ENCODE measurements at places on chromosomes 16 and 17. TPM values are rescaled to one million over a fixed set of nuclear protein-coding genes. Genes with fewer than 3 reads are reported as not detected.
A peak's percentile ranks its signal among the peaks of the same experiment; 100 is the strongest.

Gene LAT
- 5.7 TPM for total RNA-seq

Gene CCL23
- total RNA-seq: 7.4 TPM

GRCh38 chr17:5499476-5500231 lies 13.3 kb downstream of the MIS12 start:
- no peaks in the 10 kb centered on the region for H3K4me1 ChIP-seq
- no peak overlapping the region for H3K27ac ChIP-seq
- DNase-seq: no peak
- peak overlapping the region; percentile 43 for H3K4me3 ChIP-seq
- H3K36me3 ChIP-seq: no peaks in the 10 kb centered on the region
- no peaks in the 10 kb centered on the region for H3K27me3 ChIP-seq

DNA sequence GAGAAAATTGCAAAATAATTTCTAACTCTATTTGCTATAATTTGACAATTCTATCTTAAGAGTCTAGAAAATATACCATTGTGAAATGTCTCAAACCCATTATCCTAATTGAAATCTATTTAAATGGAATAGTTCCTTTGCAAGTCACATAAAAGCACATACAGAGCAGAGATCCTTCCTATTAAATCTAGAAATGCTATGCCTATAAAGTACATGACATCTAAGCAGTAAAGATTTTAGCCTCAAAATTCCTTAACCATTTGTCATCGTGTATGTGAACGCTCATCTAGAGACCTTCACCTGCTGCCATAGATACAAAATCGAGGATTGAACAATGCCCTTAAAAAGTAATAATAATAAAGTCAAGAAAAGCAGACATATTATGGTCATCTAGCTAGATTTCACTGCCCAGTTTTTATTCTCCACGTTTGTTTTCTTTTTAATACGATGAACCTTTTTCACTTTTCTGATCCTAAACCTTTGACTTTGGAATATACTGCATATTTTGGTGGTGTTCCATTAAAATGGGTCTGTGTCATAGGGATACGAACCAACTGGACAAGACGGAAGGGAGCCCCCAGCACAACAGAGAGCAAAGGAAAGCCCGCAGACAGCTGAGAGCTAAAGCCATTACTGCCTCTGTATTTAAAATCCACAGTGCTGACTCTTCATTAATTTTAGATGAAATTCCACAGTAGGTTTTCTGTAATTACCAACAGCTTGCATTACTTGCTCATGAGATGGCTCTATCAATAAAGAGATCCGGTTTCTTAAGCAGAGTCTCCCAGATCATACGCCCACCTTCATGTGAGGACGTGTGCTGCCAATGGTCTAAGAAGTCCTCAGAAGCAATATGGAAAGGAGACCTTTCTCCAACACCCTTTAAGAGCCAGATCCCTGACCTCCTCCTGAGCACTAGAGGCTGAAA lies 17.6 kb downstream of the TEX2 start:
- H3K4me1 ChIP-seq: peaks cover 2% of the 10 kb centered on the region
- no peak for DNase-seq
- no peaks in the 10 kb centered on the region for H3K36me3 ChIP-seq
- no peaks in the 10 kb centered on the region for H3K27me3 ChIP-seq
- no peak overlapping the region for H3K27ac ChIP-seq
- no peak overlapping the region for H3K4me3 ChIP-seq

- H3K4me3 ChIP-seq: no peak overlapping the region
- no peaks in the 10 kb centered on the region for H3K27me3 ChIP-seq
- H3K4me1 ChIP-seq: no peaks in the 10 kb centered on the region
- H3K27ac ChIP-seq: no peak overlapping the region
Observed at GRCh38 chr17:67111808-67112207, 67.5 kb downstream of the CACNG1 start.

DNA sequence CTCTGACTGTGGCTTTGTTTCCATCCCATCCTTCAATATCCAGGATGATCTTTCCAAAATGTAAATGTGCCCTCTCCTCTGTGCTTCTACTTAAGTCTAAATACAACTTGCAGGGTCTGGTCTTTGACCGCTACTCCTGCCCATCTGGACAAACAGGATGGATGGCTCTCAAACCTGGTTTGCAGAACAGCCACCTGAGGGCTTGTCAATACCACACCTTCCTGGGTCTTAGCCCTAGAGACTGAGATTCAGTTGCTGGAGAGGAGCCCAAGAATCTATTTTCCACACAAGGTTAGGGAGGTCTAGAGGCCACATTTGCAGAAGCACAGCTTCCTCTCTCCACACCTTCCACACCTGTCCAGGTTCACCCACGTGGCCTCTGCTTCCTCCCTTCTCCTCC lies 1.9 kb upstream of the GRB7 start:
- H3K27me3 ChIP-seq: no peaks in the 10 kb centered on the region
- no peak overlapping the region for H3K4me3 ChIP-seq
- no peaks in the 10 kb centered on the region for H3K36me3 ChIP-seq
- no peak overlapping the region for H3K27ac ChIP-seq
- DNase-seq: no peak

GRCh38 chr16:22763437-22764080 lies 50.4 kb upstream of the HS3ST2 start:
- no peak overlapping the region for H3K4me3 ChIP-seq
- H3K27me3 ChIP-seq: no peaks in the 10 kb centered on the region
- H3K4me1 ChIP-seq: no peaks in the 10 kb centered on the region
- H3K27ac ChIP-seq: no peak overlapping the region
- no peaks in the 10 kb centered on the region for H3K36me3 ChIP-seq
- DNase-seq: no peak

GRCh38 chr17:17696085-17696484 lies 14.8 kb downstream of the RAI1 start:
- H3K27me3 ChIP-seq: no peaks in the 10 kb centered on the region
- no peaks in the 10 kb centered on the region for H3K36me3 ChIP-seq
- H3K27ac ChIP-seq: peak overlapping the region; percentile 96
- no peak overlapping the region for H3K4me3 ChIP-seq

DNA sequence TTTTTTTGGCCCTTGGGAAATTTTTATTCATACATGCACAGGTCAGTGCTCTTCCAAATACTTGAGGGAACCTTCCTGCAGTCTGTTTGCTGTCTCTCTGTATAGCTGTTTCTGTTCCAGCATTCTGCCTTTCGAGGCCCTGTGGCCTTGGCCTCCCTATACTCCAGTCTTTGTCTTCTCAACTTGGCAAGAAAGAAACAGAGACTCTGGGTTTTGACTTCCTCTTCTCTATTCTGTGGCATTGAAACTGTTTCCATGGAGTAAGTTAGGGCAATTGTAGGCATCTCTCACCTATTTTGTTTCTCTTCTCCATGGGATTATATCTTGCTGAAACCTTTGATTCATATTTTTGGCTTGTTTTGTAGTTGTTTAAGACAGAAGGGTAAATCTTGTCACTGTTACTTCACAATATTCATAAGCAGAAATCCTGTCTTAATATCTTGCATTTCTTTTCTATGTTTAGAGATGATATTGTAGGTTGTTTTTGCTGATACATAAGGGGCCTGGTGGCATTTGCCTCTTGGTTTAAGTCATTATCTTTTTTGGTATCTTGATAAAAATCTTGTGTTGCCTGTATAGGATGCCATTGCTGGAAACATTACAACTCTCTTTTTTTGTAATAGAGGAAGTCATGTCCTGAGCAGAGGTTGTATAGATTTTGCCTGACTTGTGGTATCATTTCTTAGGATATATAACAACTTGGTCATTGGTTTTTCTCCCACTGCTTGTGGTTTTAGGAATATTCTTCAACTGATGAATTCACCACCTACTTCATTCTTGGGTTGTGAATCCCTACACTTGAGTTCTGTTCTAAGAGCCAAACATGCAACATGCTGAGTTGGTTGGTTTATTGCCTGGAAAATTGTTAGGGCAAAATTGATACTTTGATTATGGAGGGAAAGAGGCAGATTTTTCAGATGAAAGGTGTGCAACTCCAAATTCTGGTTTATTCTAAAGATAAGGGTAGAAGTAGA lies 168.6 kb downstream of the FTO start:
- H3K27me3 ChIP-seq: no peaks in the 10 kb centered on the region
- H3K27ac ChIP-seq: no peak overlapping the region
- no peaks in the 10 kb centered on the region for H3K36me3 ChIP-seq

- no peaks in the 10 kb centered on the region for H3K27me3 ChIP-seq
- H3K4me1 ChIP-seq: no peaks in the 10 kb centered on the region
- H3K36me3 ChIP-seq: no peaks in the 10 kb centered on the region
Observed at GRCh38 chr17:64938290-64938689, 19.0 kb upstream of the LRRC37A3 start.

Gene STH
- total RNA-seq: not detected

GRCh38 chr16:53899431-53899830 lies 195.5 kb downstream of the FTO start:
- H3K36me3 ChIP-seq: no peaks in the 10 kb centered on the region
- H3K4me3 ChIP-seq: no peak overlapping the region
- DNase-seq: no peak
- no peaks in the 10 kb centered on the region for H3K27me3 ChIP-seq

DNA sequence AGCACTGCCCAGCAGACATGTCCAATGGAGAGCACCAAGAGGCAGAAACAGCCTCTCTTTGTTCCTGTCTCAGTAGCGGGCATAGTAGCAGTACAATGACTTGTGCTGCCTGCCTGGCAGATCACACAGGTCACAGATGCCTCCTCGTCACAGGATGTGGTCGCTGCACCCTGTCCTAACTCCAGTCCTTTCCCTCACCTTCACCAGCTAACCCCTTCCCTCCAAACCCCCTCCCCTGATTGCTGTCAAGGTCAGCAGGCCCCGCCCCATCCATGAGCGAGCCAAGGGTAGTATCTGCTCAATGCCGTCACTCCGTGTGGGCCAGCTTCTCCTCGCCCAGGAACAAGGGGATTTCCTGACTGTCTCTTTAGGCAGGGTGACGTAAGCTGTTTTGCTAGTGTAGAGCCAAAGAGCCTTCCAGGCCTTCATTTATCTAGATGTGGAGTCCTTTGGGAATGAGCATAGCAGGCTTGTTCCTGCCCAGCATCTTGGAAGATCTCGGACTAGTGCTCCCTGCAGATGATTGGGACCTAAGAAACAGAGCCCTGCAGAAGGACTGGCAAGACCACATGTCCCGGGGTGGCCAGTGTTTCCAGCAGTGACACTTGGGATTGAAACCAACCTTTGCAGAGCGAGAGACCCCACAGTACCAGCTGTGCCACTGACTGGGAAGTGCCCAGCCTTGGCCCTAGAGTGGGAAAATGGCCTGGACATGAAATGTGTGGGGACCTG lies 75.9 kb upstream of the TNRC6C start:
- no peak for DNase-seq
- no peaks in the 10 kb centered on the region for H3K27me3 ChIP-seq
- no peaks in the 10 kb centered on the region for H3K4me1 ChIP-seq
- no peaks in the 10 kb centered on the region for H3K36me3 ChIP-seq
- no peak overlapping the region for H3K4me3 ChIP-seq

GRCh38 chr16:76656994-76657393 lies 379.8 kb downstream of the CNTNAP4 start:
- H3K4me3 ChIP-seq: no peak overlapping the region
- no peak for DNase-seq
- no peaks in the 10 kb centered on the region for H3K27me3 ChIP-seq
- no peaks in the 10 kb centered on the region for H3K36me3 ChIP-seq

DNA sequence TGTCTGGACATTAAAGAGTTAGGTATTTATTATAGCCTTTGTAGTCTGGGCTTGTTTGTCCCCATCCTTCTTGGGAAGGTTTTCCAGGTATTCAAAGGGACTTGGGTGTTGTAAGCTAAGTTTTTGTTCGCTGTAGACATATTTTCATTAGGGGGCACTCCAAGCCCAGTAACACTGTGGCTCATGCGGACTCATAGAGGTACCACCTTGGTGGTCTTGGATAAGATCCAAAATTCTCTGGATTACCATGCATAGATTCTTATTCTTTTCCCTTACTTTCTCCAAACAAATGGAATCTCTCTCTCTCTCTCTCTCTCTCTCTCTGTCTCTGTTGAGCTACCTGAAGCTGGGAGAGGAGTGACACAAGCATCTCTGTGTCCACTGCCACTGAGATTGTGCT lies 48.9 kb downstream of the ERCC4 start:
- H3K27ac ChIP-seq: no peak overlapping the region
- no peaks in the 10 kb centered on the region for H3K27me3 ChIP-seq
- H3K36me3 ChIP-seq: no peaks in the 10 kb centered on the region

- H3K27ac ChIP-seq: no peak within 1 kb of the TSS
- no peaks in the 10 kb centered on the region for H3K36me3 ChIP-seq
- H3K27me3 ChIP-seq: no peaks in the 10 kb centered on the region
- H3K4me1 ChIP-seq: no peaks in the 10 kb centered on the region
- no peak for DNase-seq
Observed at GRCh38 chr17:10803830-10804475, at the start of gene TMEM238L. Gene TMEM238L, minus strand, starts transcription at chr17:10804099. Its CDS starts 136 bp downstream, at chr17:10803963.

Gene SLC52A1
- 1.7 TPM for total RNA-seq

GRCh38 chr17:76184290-76184689 lies 43.2 kb upstream of the FOXJ1 start:
- no peaks in the 10 kb centered on the region for H3K27me3 ChIP-seq
- H3K4me3 ChIP-seq: no peak overlapping the region
- no peaks in the 10 kb centered on the region for H3K4me1 ChIP-seq
- H3K27ac ChIP-seq: no peak overlapping the region
- no peak for DNase-seq

Gene HBA1
- total RNA-seq: 43.4 TPM

- peaks cover 26% of the 10 kb centered on the region for H3K27me3 ChIP-seq
- H3K36me3 ChIP-seq: no peaks in the 10 kb centered on the region
- no peak for DNase-seq
- no peak overlapping the region for H3K4me3 ChIP-seq
- H3K27ac ChIP-seq: no peak overlapping the region
- no peaks in the 10 kb centered on the region for H3K4me1 ChIP-seq
Observed at GRCh38 chr16:62038225-62038624, 2.0 kb upstream of the CDH8 start.

DNA sequence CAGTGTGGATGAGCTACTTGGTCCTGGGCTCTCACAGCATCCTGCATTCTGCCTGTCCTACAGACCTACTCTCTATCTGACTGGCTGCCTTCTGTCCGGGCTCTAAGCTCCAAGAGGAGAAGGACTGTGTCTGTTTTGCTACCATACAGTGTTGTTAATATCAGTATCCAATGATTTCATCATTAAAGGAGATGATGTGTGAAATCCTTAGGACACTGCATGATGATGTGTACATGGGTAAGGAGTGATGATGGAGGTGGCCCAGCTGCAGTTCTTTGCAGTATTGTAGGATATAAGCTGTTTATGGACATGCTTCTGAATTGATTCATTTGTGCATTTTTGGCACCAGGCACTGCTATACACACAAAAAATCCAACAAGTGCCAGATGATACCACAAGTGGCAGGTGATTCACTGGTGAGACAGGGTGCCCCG lies 536.9 kb upstream of the CDH11 start:
- H3K4me1 ChIP-seq: no peaks in the 10 kb centered on the region
- no peak overlapping the region for H3K27ac ChIP-seq
- no peaks in the 10 kb centered on the region for H3K36me3 ChIP-seq
- no peaks in the 10 kb centered on the region for H3K27me3 ChIP-seq
- DNase-seq: no peak
- no peak overlapping the region for H3K4me3 ChIP-seq

Gene GINS2
- total RNA-seq: 6.2 TPM

GRCh38 chr16:57979006-57979585 lies 8.2 kb upstream of the CNGB1 start:
- DNase-seq: no peak
- no peak overlapping the region for H3K27ac ChIP-seq
- H3K4me1 ChIP-seq: no peaks in the 10 kb centered on the region
- H3K36me3 ChIP-seq: no peaks in the 10 kb centered on the region
- no peak overlapping the region for H3K4me3 ChIP-seq

Gene C17orf107
- 15.4 TPM for total RNA-seq

GRCh38 chr16:31216422-31217135 lies at the start of gene PYDC1:
Gene PYDC1, minus strand, starts transcription at chr16:31217135. Its CDS starts 107 bp downstream, at chr16:31217028.
- no peak within 1 kb of the TSS for H3K27ac ChIP-seq
- H3K4me1 ChIP-seq: peaks cover 15% of the 10 kb centered on the region
- H3K36me3 ChIP-seq: no peaks in the 10 kb centered on the region
- no peaks in the 10 kb centered on the region for H3K27me3 ChIP-seq
- no peak for DNase-seq
